ENCODE measurements at places on chromosomes 4 and X. TPM values are rescaled to one million over a fixed set of nuclear protein-coding genes. Genes with fewer than 3 reads are reported as not detected.

The RAB33A gene
- total RNA-seq, result 8.0 TPM

The RNF212 gene
- total RNA-seq, result 1.6 TPM

The DOK7 gene
- total RNA-seq, result 3.5 TPM

The GABRA4 gene
- 1.4 TPM for total RNA-seq

The LEF1 gene
- 19.6 TPM for total RNA-seq

The TSPAN7 gene
- 58.6 TPM for total RNA-seq

The EREG gene
- 0.27 TPM for total RNA-seq

The RPL10 gene
- 5,669 TPM for total RNA-seq

The HSFX1 gene
- 3.4 TPM for total RNA-seq

The SLC16A2 gene
- total RNA-seq, result 17.8 TPM

The SLC4A4 gene
- total RNA-seq, result 34.6 TPM

The FGFBP1 gene
- 0.71 TPM for total RNA-seq

The AWAT2 gene
- not detected for total RNA-seq

The SPACA5 gene
- not detected for total RNA-seq

The DUSP21 gene
- total RNA-seq, result not detected

The NOX1 gene
- total RNA-seq, result 0.33 TPM
